AG04449 (cell line): ENCODE measurements at places on chromosomes 6 and 20.

DNA sequence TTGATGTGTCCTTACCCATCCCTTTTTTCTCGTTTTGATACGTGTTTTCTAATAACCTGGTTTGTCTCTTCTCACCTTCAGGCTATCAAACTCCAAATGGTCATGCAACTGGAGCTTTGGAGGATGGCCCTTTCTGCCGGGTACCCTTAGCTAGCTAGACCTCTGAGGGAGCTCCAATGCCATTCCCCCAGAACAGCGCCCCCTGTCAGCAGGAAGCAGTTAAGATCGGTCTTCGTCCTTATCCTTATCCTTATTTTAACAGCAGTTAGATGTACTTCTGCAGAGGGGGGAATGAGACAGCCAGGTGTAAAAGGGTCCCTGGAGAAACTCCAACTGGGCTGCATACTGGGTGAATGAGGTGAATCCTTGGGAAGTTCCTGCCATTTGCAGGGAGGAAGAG lies 37.2 kb downstream of the SEL1L2 start:
- no peak for DNase-seq

- DNase-seq: no peak
Measured at GRCh38 chr20:33290852-33291251, 7.8 kb downstream of the BPIFB1 start.

GRCh38 chr20:17884307-17885003 lies 84.1 kb downstream of the SNX5 start:
- no peak for DNase-seq

DNA sequence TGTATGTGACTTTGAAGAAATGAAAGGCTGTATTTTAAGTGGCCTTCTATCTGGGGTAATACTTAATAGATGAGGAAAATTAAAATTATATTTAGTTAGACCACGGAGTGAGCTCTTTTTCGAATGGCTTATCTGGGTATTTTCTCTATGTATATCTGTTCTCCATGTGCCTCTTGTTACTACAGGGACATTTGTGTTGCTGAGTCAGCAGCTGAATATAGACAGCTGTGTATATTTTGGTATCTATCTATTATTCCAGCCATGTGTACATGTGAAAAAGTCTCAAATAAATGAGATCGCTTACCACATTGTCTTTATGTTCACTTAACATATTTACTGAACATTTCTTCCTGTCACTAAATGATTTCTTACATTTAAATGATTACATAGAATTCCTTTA lies 57.2 kb downstream of the TMEM200A start:
- no peak for DNase-seq

DNA sequence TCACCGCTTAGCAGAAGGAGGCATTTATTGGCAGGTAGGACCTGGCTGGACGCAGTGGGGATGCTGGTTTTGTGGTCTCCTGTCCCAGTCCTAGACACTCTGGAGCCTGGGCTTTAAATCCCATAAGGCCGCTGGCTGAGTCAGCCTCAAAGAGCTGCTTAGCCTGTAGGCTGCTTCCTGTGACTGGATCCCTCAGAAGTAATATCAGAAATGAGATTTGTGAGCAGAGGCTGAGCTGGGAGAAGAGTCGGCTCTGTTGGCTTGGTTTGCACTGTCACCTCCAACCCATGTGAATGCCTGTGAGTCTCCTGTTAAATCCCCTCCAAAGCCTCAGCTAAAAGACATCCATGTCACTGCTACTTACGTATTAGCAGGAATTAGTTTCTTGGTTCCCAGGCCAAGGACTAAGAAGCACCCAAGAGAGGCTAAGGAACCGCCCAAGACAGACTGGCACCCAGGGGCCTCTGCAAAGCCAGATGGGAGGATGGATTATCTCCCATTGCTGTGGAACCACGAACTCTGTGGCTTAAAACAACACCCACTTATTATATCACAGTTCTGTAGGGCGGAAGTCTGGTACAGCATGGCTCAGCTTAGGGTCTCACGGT lies 289.4 kb downstream of the CDC5L start:
- DNase-seq: no peak

DNA sequence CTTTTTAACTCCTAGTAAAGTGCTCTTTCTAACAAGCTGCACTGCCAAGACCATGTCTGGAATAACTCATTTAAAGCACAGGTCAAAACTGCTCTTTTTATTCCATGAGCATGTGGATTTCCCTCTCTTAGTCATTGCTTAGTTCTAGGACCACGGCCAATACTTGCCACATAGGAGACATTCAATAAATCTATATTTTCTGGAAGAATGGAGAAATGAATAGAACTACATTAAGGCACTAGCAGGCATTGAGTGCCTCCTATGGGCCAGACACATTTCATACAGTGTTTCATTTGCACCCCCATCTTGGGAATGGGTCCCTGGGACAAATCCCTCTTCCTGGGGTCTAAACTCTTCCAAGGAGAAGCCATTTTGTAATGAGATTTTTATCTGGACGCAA lies 552.8 kb upstream of the CITED2 start:
- DNase-seq: peak; percentile 67

- no peak for DNase-seq
Measured at GRCh38 chr6:29925321-29925720, 17.0 kb upstream of the HLA-A start.

DNA sequence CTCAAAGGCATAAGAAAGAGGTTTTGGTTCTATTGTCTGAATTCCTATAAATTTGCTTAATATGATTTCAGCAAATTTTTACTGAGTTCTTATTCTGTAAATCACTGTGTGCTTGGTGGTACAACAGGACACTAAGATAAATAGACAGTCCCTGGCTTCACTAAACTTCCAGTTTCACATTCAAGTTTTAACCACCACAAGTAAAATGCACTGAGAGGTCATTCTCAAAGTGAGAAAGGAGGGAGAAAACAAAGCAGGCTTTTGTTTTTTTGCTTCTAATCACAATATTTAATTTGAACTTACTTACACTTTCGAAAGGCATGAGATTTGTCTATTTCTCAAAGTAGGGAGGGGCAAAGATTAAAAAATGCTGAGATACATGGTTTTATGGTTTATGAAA lies 445.7 kb downstream of the CDC5L start:
- DNase-seq: no peak

GRCh38 chr6:71994705-71995271 lies 108.4 kb downstream of the RIMS1 start:
- no peak for DNase-seq

- DNase-seq: no peak
Measured at GRCh38 chr6:119284861-119285521, 64.6 kb downstream of the MAN1A1 start.

DNA sequence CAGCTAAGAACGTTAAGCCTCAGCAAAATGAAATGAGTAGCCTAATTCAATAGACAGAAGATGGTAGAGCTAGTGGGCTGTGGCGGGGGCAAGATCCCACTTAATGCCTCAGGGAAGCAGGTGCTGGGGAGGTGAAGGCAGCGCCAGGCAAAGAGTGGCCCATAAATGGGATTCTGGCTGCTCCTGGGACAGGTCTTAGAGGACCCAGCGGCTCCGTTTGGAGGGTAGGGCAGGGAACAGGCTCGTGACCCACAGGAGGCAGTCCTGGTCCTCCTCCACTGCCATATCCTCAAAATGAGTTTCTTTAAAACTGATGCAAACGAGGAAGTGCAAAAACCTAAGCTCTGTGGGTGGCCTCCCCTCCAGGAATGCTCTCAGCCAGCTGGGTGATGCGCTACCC lies 32.7 kb downstream of the SAYSD1 start:
- no peak for DNase-seq

DNA sequence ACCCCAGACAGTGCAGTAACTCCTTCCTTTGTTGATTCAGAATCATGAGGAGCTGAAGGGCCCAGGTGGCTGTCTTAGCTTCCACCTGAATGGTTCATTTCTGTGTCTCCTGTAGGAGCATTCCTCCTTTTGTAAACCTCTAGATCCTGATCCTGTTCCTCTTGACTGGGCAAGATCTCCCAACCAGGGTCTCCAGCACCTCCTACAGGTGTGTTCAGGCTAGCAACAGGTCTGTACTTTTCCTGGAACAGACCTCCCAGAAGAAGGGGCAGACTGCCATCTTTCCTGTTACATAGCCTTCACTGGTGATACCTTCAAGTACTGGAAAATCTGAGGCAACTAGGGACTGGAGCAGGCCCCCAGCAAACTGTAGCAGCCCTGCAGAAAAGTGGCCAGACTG lies 35.2 kb downstream of the HLA-B start:
- no peak for DNase-seq

GRCh38 chr6:123150076-123150475 lies 154.0 kb downstream of the CLVS2 start:
- no peak for DNase-seq

DNA sequence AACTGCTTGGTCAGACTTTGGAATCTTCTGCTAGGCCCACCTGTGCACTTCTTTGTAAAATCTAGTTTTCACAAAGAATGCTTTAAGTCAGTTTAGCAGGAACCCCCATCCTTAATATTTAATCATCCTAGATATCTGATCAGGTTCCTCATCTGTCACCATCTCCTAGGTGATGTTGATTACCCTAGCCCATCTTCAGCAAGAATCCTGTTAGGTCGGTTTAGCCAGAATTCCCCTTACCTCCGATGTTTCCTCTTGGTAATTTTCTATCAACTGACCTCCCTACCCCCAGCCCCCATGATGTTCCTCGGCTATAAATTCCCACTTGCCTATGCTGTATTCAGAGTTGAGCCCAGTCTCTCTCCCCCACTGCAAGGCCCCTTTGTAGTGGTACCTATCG lies 2.7 kb upstream of the ZNF341 start:
- no peak for DNase-seq

- DNase-seq: no peak
Measured at GRCh38 chr20:20085812-20086211, 33.5 kb downstream of the CFAP61 start.

DNA sequence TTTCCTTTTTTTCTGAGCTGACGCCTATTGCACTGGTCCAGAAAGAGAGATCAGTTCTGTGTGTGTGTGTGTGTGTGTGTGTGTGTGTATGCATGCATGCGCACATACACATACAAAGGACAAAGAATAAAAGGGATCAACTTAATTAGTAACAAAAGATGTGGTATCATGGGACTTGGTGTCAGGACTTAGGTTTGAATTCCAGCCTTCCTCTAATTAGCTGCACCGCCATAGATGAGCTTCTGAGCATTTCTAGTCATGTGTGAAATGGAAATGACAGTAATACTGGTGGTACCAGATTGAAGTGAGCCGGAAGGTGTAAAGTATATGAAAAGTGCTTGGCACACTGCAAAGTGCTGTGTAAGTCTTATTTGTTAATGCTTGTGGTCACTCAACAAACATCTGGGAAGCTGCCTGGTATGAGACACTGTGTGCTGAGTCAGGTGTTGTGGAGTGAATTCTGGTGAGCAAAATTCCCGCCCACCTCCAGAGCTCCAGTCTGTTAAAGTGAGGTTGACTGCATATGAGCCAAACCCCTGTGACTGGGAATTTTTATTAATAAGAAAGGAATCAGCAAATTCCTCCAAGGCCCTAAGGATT lies 12.4 kb downstream of the DAAM2 start:
- peak; percentile 28 for DNase-seq

DNA sequence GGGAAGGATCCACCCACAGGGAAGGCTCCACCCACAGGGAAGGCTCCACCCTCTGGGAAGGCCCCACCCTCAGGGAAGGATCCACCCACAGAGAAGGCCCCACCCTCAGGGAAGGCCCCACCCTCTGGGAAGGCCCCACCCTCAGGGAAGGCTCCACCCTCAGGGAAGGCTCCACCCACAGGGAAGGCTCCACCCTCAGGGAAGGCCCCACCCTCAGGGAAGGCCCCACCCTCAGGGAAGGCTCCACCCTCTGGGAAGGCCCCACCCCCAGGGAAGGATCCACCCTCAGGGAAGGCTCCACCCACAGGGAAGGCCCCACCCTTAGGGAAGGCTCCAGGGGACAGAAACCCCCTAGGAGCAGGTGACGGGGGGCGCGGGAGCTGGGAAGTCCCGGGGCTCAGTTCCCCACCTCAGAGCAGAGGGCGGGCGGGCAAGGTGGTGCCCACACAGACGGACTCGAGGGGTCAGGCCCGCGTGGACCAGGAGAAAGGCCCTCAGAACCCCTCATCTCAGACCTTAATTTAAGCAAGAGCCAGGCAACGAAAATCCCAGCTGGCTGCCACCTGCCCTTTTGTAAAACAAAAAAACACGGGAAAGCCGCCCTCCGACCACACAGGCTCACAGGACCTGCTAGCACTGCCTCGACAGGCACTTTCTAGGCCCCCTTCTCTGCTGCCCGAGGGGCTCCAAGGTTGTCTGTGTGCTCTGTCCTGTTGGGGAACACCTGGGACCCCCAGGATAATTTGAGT lies 39.7 kb downstream of the KCNQ2 start:
- no peak for DNase-seq

DNA sequence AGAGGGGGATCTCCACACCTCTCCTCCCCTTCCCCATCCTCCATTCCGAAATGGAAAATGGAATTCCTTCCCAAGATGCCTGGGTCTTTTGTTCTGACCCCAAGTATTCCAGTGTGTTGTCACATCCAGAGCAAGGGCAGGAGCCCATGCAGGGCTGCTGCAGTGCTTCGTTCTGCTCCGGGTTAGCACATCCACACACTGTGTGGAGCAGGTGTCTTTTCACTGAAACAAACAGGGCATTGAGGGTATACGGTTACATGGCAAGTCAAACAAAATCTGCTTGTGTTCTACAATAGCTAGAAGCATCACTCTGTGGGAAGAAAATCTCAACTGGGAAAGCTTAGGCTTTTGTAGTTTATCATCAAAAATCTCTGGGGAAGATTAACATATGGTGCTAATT lies 56.9 kb downstream of the LYRM2 start:
- no peak for DNase-seq

DNA sequence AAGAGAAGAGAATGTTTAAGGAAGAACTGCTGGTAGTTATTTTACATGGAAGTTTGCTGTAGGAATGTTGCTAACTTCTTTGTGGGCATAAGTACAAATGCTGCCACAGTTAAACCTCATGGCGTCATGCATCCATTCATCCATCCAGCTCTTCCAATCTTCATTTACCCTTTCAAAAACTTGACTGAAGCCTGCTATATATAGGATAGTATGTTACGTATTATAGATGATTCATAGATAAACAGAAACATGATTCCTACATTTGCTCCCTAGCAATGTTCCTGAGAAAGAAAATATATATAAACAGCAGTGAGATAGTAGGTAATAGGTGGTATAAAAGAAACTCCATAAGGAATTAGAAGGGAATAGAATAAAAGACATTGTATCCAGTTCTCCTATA lies 93.7 kb downstream of the NDUFAF5 start:
- DNase-seq: no peak

DNA sequence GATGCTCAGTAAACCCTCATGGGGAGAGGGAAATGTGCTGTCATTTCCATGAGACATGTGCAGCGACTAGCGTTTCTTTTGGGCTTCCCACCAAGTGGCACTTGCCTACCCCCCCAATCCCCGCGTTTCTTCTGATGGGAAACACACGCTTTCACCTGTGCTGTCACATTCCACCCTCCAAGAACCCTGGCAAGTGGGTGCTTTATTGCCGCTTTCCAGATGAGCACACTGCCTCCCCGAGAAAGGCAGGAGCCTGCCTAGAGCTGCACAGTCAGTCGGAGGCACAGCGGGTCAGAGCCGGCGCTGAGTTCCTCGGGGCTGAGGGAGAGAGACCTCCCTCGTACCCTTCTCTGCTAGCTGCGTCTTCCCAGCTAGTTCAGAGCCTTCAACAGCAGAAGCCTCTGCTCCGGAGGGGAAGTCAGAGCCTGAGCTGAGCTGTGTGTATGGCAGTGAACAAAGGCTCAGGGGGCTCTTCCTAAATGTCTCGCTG lies 12.3 kb upstream of the CCDC167 start:
- DNase-seq: no peak

- no peak for DNase-seq
Measured at GRCh38 chr6:3367630-3368029, 89.2 kb downstream of the SLC22A23 start.

GRCh38 chr6:23097566-23097965 lies 528.2 kb downstream of the HDGFL1 start:
- DNase-seq: no peak
